ENCODE measurements at places on chromosomes 11 and 22.

DNA sequence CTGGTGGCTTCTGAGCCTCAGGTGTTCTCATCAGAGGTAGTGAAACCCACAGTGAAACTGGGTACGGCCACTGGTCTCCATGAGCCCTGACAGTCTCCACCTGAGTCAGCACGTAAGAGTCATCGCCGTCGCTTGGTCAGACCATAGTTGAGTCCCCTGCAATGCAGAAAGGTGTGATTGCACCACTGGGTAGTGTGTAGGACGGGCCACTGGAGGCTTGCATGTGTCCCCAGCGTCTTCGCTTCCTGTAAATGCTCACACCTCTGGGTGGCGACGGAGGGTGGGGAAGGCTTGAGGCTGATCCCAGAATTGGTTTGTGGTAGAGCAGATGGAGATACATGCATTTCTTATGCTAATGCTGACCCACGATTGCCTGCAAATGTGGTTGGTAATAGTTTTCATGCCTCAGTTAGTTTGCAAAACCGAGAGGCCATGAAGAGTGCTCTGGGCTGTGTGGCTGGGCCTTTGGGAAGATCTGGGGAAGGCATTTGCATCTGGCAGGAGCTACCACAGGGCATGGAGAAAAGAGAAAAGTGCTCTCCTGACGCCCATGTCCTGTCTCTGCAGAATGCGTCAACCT, 26.5 kb downstream of the CTTN start:
- no peak for DNase-seq

DNA sequence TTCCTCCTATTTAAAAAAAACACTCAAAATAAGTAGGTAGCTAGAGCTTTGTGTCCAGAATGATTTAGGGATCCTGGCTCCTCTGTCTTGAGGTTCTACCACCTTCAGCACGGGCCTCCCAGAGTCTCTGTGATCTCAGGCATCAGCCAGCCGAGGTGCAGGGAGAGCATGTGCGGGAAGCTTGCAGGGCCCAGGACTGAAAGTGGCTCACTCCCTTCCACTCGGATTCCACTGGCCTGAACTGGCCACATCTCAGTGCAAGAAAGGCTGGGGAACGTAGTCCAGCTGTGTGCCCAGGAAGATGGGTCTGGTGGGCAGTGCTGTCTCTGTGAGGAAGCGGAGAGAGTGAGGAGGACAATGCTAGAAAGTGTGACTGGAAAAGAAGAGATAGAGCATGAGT, 68.3 kb upstream of the MYOD1 start:
- DNase-seq = no peak

GRCh38 chr22:39932918-39933649, 27.1 kb upstream of the TMA7B start:
- DNase-seq = peak; percentile 40

GRCh38 chr11:16356057-16356760, at the start of gene SOX6:
Gene SOX6 (minus strand): TSS chr11:16356546. CDS start chr11:16341248, 15,298 bp downstream.
- no peak for DNase-seq

DNA sequence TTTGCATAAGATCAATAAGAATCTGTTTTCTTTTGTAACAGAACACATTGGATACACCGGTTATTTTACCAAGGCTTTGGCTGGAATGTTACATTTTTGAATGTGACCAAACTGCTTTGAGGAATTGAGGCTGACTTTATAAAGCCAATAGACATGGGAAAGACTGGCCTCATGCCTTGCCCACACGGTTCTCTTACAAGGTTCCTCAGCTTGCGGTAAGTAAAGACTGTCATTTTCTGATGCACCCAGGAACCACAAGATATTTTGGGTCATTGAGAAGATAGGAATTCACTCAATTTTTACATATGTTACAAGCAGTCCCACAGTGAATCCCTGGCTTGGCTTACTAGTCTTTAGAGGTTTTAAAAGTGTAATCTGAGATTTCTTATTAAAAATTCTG, 23.9 kb downstream of the OR10A6 start:
- DNase-seq = no peak
